Activated CD4-positive, alpha-beta T cell treated with anti-CD3 and anti-CD28 coated beads, Interleukin-2, amount 10 ng/mL, durations not matched to agents 24 days and 14 days (primary cell): ENCODE measurements at places on chromosomes 13 and 19. TPM values are rescaled to one million over a fixed set of nuclear protein-coding genes. Genes with fewer than 3 reads are reported as not detected.

DNA sequence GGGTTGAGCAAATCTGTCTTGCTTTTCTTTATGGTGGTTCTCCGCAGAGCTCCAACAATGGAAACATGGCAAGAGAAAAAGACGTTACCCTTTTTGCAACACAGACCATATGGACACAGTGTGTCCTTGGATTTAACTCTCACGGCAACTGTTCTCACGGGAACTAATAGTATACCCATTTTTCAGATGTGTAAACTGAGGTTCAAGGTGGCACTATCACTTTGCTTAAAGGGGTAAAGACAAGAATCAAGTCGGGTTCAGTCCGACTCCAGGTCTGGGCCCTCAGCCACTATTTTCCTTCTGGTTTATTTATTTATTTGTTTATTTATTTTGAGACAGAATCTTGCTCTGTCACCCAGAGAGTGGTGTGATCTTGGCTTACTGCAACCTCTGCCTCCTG lies 176.0 kb downstream of the CACNA1A start:
- no peak for DNase-seq

- DNase-seq = no peak
Observed at GRCh38 chr13:67023130-67023876, 206.8 kb downstream of the PCDH9 start.

- DNase-seq = no peak
Observed at GRCh38 chr19:55766466-55766865, 2.5 kb upstream of the RFPL4AL1 start.

GRCh38 chr13:39035799-39036198 lies 2.1 kb downstream of the PROSER1 start:
- DNase-seq = no peak

DNA sequence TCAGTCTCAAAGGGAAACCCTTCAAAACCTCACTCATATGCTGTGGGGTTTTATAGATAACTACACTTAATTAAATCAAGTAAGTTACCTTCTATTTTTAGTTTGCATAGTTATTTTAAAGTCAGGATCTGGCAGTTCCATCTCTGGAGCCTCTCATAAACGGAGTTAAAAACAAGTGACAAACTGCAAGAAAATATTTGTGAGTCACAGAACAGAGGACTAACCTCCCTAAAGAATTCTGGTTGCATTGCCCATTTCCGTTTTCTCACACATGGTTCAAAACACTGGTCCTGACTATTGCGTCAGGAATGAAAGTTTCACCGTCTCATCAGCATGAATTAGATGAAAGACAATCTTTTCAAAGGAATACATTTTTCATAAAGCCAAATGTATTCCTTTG lies 10.6 kb downstream of the RXFP2 start:
- DNase-seq = no peak

GRCh38 chr19:3370728-3371591 lies 4.6 kb downstream of the NFIC start:
- DNase-seq = no peak

- no peak for DNase-seq
Observed at GRCh38 chr19:32018014-32018413, 327.4 kb upstream of the ZNF507 start.

- DNase-seq = no peak
Observed at GRCh38 chr19:6866741-6867151, 20.6 kb upstream of the ADGRE1 start.

- peak; percentile 69 for DNase-seq
Observed at GRCh38 chr13:73717632-73718031, 416.6 kb downstream of the KLF12 start.

GRCh38 chr19:42248270-42249148 lies 6.1 kb upstream of the GSK3A start:
- no peak for DNase-seq

GRCh38 chr19:2334426-2334825 lies 5.9 kb downstream of the SPPL2B start:
- DNase-seq = no peak

GRCh38 chr13:95005300-95005699 lies 293.0 kb upstream of the SOX21 start:
- no peak for DNase-seq

- DNase-seq = peak; percentile 62
Observed at GRCh38 chr13:61880578-61881283, 465.1 kb upstream of the PCDH20 start.

DNA sequence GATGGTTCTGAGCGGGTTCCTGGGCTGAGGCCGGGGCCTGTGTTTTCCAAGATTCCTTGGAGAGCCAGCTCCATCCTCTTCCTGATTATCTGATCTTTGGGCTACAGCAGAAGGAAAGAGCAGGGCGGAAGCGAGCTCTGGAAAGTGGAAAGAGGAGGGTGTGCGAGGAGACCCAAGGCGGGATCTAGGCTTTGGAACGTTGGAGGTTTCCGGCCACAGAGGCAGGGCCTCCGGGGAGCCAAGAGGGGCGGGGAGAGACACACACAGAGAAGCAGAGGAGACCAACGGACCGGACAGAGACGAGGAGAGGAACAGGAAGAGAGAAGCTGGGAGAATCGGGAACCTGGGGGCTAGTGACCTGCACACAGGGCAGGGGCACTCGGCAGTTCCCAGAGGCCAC lies at the start of gene CLEC11A:
TSS of gene CLEC11A (plus strand) at position 296 of the 400 bp plus-strand sequence. CDS start 162 bp downstream, outside the sequence.
- DNase-seq = no peak

GRCh38 chr13:99208845-99209527 lies 8.3 kb downstream of the UBAC2 start:
- DNase-seq = no peak

DNA sequence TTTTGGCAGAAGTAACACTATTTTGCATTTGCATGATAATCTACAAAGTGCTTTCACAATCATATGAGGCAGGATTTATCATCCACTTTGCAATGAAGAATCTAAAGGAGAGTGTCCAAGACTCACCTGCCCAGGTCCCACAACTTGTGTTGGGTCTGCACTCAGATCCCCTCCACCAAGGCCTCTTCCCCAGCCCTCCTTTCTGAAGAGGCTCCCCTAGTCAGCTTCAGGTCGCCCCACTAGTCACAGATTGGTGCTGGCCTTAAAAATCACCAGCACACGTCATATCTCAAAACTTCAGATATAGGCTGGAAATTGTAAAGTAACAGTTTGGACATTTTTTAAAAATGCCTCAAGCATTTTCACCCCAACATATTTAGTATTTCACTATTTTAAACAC lies 17.5 kb downstream of the ATP7B start:
- DNase-seq = no peak

DNA sequence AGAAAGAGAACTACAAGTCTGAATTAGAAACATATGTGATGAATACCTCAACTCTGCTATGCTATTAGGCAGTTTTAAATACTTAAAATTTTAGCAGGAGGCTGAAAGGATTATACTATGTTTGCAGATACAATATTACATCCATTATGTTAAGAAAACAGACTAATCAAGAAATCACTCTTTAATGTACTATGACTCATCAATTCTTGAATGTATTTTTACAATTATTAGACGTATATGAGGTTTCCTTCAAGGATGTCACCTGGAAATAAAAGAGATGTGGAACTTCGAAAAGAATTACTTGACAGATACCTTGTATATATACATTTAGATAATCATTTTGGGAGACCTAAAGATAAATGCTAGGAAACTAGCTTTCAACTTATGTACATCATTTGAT lies 835.6 kb upstream of the MIR17HG start:
- DNase-seq = no peak

GRCh38 chr19:44987148-44987675 lies 14.1 kb upstream of the RELB start:
- DNase-seq = no peak

DNA sequence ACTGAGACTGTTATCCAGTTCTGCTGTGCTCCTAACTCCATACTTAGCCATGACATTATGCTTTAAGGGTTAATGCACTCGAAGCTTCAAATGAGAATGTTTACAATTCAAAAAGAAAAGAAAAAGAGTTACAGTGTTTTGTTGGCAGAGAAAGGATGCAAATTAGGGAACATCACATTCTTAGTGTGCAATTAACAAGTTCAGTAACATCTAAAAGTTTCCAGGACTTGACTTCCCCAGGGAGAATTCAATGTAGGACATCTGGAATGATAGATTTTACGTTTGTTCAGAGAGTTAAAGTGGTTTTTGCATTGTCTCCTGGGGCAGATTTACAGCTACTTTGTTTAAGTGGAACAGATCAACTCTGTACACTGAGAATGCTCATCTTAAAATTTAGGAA lies 525.2 kb downstream of the LIG4 start:
- no peak for DNase-seq

- DNase-seq = no peak
Observed at GRCh38 chr13:59459972-59460371, 703.8 kb downstream of the DIAPH3 start.

DNA sequence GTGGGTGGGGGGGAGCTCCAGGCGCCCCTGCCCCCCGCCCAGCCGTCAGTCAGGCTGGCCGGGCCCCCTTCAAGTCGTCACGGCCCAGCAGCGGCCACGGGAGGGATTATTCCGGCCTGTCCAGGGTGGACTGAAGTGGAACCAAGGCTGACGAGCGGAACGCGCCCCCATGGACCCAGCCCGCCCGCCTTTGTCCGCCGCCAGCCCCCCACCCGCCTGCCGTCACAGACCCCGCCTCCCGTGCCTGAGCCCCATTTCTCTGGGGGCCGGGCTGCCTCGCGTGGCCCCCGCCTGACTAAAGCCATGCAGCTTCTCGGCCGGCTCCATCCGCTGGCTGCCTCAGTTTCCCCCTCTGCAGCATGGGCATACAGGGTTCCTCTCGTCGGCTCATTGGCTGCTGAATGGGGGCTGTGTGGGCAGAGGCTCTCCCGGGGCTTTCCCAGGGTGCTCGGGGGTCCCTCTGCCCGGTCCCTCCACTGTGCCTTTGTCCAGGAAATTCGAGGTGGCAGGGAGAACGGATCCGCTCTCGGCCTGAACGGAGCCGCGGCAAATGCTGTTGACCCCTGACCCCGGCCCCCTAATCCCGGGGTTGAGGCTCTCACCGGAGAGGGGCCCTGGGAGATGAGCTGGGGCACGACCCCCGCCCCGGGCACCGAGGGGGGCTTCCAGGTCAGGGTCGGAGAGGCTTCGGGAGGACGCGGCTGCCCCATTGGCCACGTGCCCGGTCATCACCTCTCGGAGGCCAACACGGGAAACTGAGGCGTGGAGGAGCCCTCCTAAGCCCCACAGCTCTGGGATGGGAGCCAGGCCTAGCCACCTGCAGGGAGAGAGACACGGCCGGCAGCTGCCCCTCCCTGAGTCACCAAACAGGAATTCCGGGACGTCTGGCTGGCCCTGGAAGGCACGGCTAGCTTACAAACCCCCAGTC lies 27.4 kb downstream of the EFNA2 start:
- no peak for DNase-seq

DNA sequence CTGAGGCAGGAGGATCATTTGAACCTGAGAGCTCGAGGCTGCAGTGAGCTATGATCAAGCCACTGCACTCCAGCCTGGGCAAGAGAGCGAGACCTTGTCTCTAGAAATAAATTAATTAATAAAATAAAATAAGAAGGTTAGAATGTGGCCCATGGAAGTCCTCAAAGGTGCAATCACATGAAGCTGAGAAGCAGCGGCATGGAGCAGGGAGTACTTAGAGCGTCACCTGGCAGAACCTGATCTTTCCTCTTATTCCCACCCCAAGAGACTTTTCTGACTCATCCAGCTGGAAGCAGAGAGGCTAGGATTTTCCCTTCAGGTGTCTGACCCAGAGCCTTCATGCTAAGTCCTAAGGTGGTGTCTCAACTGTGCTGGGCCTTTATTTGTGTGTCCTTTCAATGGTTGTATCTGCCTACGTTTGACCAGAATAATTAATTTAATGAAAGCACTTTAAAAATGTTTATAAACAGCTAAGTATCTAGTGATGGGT lies 8.9 kb upstream of the MRPS31 start:
- no peak for DNase-seq

- DNase-seq = no peak
Observed at GRCh38 chr13:35824395-35824794, 306.8 kb downstream of the DCLK1 start.

DNA sequence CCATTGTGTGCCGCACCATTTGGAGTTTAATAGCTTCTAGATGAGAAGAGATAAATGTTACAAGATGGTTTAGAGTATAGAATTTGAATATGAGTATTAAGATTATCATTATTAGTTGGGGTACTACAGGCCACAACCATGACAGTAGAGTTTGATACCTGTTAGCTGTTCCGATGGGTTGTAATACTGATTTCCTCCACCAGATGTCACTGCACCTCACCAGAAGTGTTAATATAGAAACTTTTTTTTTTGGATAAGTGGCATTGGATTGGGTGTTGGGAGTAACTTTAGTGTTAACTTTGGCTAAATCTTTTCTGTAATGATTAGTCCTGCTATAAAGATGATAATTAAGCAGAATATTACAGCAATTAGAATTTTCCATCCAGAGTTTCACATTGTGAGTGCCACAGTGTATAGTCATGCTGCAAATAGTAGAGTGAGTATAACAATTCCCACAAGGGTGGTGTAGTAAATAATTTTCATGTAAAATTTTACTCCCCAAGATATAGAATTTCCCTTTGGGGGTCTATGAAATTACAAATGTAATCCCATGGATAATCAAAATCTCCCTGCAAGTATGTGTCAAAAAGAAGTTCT lies 56.3 kb downstream of the PSG3 start:
- DNase-seq = peak; percentile 72

DNA sequence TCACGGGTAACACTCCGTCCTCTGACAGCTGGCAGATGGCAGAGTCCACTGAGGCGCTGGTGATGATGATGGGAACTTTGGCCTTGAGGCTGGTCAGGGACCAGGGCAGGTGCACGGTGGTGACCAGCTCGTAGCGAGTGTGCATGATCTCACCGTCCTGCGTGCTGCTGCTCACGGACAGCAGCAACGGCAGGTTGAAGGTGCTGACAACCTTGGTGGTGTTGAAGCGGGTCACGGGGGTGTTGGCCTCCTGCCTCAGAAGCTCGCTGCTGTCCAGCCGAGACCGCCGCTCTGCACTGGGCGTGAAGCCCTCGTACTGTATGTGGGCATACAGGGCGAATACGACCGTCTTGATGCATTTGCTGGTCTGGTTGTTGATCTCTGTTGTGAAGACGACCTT lies 11.6 kb downstream of the ARRDC5 start:
- no peak for DNase-seq

The SLC6A16 gene
- 0.69 and 1.3 TPM in 2 replicates for total RNA-seq

The OCEL1 gene
- total RNA-seq = 17.8 and 23.0 TPM in 2 replicates

The LHFPL6 gene
- 4.8 TPM in 2 replicates for total RNA-seq

The LILRB5 gene
- not detected in 2 replicates for total RNA-seq

The APOE gene
- 0.83 and 1.1 TPM in 2 replicates for total RNA-seq

The RUBCNL gene
- total RNA-seq = 1.5 TPM in 2 replicates

The SERPINE3 gene
- total RNA-seq = not detected in 2 replicates

The WDR88 gene
- not detected in 2 replicates for total RNA-seq
